ENCODE measurements at places on chromosomes 4 and X.

GRCh38 chr4:103915224-103915869 lies 195.6 kb upstream of the TACR3 start:
- DNase-seq = no peak

DNA sequence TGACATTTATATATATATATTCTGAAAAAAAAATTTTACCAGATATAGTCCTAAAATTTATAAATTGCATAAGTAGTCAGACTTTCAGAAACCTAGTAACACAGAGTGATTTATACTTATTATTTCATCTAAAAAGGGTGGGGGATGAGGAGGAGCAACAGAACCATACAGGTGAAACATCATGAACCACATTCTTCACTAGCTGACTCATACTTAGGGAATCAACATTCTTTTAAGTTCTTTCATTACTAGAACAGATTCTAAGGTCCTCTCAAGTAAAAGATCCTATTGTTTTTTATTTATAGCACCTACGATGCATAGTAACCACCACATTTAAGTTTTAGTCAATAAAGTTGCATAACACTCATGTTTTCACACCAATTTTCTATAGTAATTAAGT lies 166.1 kb downstream of the LRBA start:
- no peak for DNase-seq

DNA sequence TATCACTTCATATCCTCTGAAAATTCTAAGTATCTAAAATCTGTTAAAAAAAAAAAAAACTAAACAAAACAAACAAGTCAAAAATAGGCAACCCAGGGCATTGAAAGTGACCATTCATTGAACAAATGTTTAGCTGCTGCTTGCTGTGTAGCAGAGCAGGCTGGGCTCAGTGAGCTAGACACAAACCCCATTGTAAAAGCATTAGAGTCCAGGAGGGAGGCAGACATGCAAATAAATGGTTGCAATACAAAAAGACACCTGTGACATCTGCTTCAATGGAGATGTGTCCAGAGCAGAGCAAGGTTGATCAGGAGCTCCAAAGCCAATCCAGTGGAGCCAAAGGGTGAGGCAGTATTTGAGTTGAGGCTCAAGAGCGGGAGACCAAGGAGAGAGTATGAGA lies 267.3 kb upstream of the GATB start:
- DNase-seq = no peak

GRCh38 chr4:147691820-147692219 lies 7.9 kb upstream of the PRMT9 start:
- DNase-seq = no peak

- DNase-seq = no peak
Measured at GRCh38 chr4:98516441-98517217, 141.8 kb downstream of the TSPAN5 start.

DNA sequence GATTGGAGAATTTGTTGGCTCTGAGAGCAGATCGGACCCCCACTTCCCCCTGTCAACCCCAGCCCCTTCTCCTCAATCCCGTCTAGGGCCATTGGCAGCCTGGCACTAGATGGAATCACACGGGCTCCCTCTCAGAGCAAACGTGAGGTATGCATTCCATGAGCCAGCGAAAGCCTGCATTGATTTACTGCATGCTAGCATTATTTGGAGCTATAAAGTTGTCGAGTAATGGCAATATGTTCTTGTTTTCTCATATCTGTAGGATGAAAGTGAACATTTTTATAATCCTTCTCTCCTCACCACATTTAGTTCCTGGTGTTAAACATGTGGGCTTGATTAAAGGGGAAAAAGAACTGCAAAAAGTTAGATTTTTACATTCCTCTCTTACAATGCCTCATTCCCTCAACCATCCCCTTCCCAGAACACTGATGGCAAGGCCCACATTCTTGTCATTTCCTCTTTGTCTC lies 159.2 kb downstream of the SPRY1 start:
- no peak for DNase-seq

Data from NCI-H510A (cell line).